GM04504 (cell line): ENCODE measurements at places on chromosomes 7 and 10.
A peak's percentile ranks its signal among the peaks of the same experiment; 100 is the strongest.

DNA sequence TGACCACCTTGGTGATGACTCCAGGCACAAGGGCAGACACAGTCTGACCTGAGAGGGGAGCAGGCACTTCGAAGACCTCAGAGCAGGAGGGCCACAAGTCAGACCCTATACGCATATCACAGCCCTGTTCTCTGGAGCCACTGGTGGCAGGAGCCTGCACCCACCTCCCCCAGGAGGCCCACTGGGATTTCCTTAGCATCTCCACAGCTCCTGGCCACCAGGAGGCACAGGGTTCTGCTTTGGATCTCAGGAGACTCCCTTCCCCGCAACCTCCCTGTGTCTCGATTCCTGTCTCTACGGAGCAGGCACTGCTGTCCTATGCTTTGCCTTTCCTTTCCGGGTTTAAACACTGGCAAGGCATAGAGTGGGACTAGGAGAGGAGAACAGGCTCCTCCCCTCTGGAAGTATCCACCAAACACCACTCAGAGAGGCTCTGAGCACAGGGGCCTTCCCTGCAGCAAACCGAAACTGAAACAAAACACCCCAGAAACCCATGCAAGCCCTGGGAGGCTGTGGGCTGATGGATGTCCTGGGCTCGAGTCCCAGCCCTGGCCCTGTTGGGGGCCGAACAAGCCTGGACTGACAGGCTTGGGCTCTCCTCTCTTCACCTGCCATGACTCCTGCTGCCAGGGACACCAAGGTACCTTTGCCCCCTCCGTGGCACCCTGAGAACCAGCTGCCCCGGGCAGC is 166.3 kb downstream of the NEURL1 start:
- DNase-seq, result peak; percentile 89

DNA sequence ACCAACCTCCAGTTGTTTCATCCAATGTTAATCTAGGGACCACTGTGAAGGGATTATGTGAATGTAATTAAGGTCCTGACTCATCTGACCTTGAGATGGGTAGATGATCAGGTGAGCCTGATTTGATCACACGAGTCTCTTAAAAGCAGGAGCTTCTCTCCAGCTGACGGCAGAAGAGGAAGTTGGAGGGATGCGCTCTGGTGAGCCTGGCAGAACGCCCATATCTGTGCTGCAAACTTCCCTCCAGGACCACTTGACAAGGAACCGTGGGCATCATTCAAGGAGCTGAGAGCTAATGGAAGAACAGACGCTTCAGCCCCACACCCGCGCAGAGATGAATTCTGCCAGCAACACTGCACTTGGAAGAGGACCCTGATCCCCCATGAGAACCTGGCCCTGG is 642.4 kb downstream of the TNS3 start:
- DNase-seq, result no peak

DNA sequence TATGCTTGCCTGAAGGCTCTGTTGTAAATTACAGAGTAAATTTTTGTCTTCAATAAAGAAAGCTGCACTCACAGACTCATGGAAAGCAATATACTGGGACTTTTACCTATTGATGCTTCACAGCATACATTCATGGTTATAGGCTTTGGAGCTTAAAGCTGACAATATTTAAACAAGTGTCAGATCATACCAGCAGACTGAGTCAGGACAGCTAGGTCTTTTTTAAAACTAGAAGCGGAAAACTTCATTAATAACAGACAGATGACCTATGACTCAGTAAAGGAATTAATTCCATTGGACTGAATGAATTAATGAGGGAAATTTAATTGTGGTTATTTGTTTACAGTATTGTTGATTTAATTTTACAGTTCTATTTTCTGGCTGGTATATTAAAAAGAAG is 165.8 kb upstream of the DGKB start:
- no peak for DNase-seq

DNA sequence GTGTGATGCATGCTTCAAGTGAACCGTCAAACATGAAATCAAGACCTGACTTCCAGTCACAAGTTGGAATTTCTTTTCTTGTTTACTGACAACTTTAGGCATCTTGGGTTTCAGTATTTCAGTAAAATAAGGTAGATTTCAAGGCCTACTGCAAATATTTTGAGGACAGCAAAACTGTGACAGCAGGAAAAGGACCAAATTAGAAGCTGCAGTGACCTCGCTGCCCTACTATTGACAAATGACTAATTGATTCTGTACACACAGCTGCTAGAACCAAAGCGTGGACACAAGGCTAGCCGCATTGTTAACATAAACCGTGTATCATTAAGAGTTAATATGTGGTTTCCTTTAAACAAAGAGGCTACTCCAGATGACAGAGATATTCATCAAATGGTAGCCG is 105.7 kb upstream of the SEC61G start:
- DNase-seq, result no peak

DNA sequence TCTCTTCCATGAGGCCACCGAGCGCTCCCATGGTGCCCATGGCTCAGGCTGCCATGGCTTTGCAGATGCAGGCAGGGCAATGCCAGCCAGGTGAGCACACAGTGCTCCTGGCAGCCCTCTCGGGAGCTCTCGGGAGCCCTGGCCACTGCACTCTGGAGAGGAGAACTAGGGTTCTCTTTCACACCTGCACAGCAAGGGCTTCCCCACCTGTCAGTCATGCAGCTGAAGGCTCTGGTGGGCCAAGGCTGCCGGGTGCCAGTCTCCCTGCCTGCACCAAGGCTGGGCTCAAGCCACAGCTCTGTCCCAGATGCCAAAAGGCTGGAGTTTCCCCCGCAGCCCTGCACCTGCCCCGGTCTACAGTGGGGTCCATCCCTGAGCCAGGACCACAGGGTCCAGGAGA is 32.6 kb downstream of the NUDT1 start:
- no peak for DNase-seq

- no peak for DNase-seq
Measured at GRCh38 chr7:133365917-133366316, 113.0 kb downstream of the EXOC4 start.

DNA sequence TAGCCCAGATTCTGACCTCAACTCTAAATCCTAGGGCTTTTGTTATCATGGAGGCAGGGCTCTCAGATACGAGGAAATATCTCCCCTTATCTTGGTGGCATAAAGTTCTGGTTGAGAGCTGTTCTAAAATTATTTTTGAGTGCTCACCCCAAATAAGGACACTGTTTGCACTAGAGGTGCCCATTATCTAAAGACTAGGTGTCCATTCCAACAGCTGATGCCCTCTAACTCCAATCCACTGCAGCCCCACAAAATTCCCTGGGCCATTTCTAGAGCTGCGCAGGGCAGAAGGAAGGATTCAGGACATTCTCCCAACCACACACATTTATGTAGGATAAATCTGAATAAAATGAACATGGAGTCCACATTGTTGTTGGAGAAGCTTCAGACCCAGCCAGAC is 301.9 kb downstream of the FGFR2 start:
- DNase-seq, result no peak

GRCh38 chr10:86451604-86451960 is 70.0 kb downstream of the WAPL start:
- DNase-seq, result no peak

DNA sequence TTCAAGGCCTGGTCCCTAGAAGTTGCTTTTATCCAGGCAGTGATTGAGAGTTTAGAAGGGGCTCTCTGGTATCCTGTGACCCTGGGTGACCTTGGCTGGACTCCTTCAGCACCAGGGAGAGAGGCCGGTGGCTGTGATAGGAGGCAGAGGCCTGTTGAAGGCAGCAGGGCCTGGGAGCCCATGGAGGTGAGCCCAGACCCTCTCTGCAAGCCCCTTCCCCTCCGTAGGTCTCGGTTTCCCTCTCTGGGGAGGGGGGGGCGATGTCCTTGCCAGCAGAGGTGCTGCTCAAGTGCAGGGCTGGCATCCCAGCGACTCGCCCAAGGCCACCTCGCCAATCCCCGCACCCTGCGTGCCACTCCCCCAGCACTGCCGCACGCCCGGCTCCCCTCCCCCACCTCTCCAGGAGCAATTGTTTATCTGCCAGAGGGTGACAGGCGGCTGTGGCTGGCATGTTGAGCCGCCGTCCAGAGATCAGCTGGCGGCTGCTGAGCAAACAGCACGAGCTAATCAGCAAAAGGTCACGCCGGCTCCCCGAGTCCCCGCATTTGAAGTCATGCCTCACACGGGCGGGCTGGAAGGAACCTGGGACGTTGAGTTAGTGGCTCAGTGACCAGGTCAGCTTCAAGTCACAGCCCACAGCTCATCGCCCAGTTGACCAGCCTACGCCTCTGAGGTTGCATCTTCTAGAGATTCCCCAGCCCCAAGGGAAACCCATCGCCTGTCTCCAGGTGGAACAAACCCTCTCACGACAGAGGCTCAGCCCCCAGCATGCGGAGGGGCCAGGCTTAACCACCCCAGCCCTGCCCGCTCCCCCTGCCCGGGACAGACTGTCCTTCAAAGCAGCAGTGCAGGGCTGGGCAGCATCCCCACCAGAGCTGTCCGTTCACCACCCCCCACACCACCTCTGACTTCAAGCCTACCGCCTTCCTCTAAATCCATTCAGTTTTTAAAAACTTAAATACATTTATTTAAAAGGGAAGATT is 43.7 kb downstream of the ELFN1 start:
- no peak for DNase-seq

GRCh38 chr10:47137311-47137851 is 162.6 kb upstream of the GDF10 start:
- DNase-seq, result peak; percentile 27

GRCh38 chr7:28806841-28807240 is 151.3 kb downstream of the TRIL start:
- peak; percentile 25 for DNase-seq
